ENCODE measurements at places on chromosomes 2 and 18. TPM values are rescaled to one million over a fixed set of nuclear protein-coding genes. Genes with fewer than 3 reads are reported as not detected.

The GKN1 gene
- not detected for total RNA-seq

The EHBP1 gene
- total RNA-seq, result 214 TPM

The NOL4 gene
- total RNA-seq, result not detected

The INPP1 gene
- total RNA-seq, result 16.2 TPM

The SH3RF3 gene
- 18.0 TPM for total RNA-seq

The UGT1A10 gene
- total RNA-seq, result not detected

The MTX2 gene
- total RNA-seq, result 22.0 TPM

The RAB6C gene
- not detected for total RNA-seq

The UGT1A3 gene
- total RNA-seq, result not detected

The PROC gene
- total RNA-seq, result not detected

The VWA3B gene
- total RNA-seq, result 2.5 TPM

The TFCP2L1 gene
- 0.22 TPM for total RNA-seq

The UGT1A9 gene
- not detected for total RNA-seq

DNA sequence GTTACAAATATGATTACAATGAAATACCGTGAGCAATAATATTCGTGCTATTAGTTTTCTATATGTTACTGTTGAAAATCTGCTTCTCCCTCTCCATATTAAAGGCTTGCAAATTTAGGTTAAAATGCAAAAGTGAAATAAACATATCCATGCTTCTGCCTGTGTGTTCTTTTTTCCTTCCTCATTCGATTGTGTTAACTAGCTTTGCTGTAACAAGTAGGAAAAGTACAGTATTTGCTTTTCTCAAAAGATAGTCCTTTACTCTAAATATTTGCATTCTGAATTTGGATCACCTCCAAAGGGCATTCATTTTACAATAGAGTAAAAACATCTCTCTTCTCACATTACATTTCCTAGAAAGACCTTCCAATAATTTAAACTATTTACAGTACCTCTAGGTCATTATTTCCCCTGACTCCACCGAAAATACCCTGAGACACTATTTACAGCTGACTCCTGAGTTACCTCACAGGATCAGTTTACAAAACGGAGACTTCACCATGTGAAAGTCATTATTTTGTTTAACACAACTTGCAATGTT is 835.0 kb upstream of the FANCL start:
- no peak overlapping the region for H3K27ac ChIP-seq
- no peaks in the 10 kb centered on the region for H3K27me3 ChIP-seq
- no peaks in the 10 kb centered on the region for H3K4me1 ChIP-seq
- no peaks in the 10 kb centered on the region for H3K36me3 ChIP-seq

- no peaks in the 10 kb centered on the region for H3K4me1 ChIP-seq
- H3K4me3 ChIP-seq, result no peak overlapping the region
- H3K36me3 ChIP-seq, result no peaks in the 10 kb centered on the region
- H3K27me3 ChIP-seq, result no peaks in the 10 kb centered on the region
- no peak for DNase-seq
- H3K27ac ChIP-seq, result no peak overlapping the region
These were observed 904.3 kb downstream of the LRP1B start for GRCh38 chr2:141226560-141226959.

DNA sequence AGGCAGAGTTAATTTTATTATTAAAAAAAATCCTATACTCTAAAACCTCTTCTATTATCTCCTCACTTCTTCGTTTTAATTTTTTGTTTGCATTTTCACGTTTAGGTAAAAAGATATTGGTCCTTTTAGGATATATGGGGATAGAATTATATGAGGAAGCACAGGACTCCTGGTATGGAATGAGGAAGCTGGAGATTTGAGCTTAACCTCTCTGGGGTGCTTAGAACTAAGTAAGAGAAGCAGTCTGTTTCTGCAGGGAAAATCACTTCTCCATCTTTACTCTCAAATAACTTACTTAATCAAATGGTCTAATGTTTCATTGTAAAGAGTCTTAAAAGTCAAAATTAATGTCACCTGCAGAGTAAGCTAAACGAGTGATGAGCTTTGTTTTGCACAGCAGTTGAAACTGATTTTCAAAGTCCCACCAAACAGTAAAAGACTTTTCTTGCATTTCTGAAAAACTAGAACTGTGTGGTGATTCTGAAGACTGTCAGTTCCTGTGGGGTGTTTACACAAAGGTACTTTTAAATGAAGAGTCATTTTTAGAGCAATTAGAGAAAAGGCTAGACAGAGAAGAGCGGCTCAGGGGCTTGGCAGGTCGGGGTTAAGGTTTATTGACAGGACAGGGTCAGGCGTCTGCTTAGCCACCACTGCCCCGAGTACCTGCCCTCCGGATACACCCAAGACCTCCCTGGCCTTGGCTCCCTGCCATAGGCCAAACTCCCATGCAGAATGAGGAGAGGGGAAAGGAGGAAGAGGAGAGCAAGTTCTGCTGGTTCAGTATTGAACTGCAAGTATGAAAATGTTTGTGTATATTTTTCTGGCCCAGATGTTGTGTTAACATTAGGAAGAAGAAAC is 21.6 kb downstream of the METAP1D start:
- no peaks in the 10 kb centered on the region for H3K27me3 ChIP-seq
- no peak overlapping the region for H3K4me3 ChIP-seq
- H3K36me3 ChIP-seq, result no peaks in the 10 kb centered on the region
- DNase-seq, result no peak
- peaks cover 9% of the 10 kb centered on the region for H3K4me1 ChIP-seq
- no peak overlapping the region for H3K27ac ChIP-seq

GRCh38 chr2:165624470-165624800 is 154.9 kb downstream of the CSRNP3 start:
- no peak overlapping the region for H3K4me3 ChIP-seq
- no peak for DNase-seq
- H3K36me3 ChIP-seq, result no peaks in the 10 kb centered on the region
- H3K4me1 ChIP-seq, result no peaks in the 10 kb centered on the region
- H3K27me3 ChIP-seq, result no peaks in the 10 kb centered on the region

DNA sequence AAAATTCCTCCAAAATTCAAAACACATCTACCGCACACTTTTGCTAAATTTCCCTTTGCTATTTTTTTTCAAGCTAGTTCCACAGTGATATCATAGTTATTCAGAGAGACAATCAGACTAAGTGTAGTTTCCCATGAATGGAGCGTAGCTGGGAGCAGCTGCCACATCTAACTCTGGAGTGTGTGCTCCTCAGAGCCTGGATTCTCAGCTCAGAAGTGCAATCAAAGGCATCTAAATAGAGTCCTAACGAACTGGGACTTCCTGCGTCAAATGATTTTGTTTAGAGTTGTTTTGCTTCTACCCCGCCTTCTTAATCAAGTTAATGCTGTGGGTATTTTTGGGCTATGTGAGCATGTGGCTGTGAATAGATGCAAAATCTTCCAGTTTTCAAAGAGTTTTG is 160.3 kb downstream of the TMEM18 start:
- H3K36me3 ChIP-seq, result no peaks in the 10 kb centered on the region
- no peaks in the 10 kb centered on the region for H3K4me1 ChIP-seq
- no peak for DNase-seq
- no peak overlapping the region for H3K4me3 ChIP-seq

DNA sequence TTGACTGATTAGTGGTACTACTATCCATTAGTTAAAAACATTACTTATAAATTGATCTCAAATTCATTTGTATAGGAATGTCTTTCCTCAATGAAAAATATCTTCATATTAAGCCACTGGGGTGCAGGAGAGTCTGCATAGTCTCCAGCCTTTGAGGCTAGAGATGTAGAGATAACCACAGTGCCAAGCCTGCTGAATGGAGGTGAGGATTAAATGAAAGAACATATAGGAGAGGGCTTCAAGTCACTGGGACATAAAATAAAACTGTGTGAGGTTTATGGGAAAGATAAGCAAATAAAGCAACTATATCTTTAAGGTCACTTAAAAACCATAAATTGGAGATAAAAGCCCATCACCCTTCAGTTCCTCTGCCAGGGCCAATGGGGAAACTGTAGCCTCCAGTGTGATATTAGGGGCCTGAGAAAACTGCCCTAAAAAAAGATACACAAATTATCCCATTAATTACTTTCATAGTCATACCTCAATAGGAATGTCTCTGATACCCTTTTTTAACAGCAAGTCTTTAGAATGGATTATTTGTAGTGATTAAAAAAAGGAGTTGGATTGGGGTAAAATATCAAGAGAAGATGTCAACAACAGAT is 27.6 kb downstream of the GALNT3 start:
- DNase-seq, result no peak
- H3K27me3 ChIP-seq, result no peaks in the 10 kb centered on the region
- H3K4me3 ChIP-seq, result no peak overlapping the region
- H3K36me3 ChIP-seq, result no peaks in the 10 kb centered on the region
- no peak overlapping the region for H3K27ac ChIP-seq
- H3K4me1 ChIP-seq, result no peaks in the 10 kb centered on the region

DNA sequence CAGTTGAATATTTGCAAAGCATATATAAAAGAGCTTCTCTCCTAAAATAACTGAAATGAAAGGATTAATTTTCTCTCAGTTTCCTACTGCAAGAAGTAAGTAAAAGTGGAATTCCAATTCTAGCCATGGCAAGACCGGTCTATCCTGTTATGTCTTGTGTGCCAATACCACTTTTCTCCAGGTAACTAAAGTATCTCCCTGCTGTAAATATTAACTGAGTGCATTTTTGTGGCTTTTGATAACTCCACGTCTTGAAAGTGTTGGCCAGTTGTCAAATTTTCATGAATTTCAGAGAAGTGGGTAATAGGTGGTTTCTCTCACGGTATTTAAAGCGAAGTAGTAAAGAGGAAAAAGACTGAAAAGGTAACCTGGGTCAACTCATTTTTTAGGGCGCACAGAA is 225.9 kb downstream of the NEDD4L start:
- H3K27ac ChIP-seq, result no peak overlapping the region
- no peak for DNase-seq
- H3K4me3 ChIP-seq, result no peak overlapping the region
- no peaks in the 10 kb centered on the region for H3K27me3 ChIP-seq
- no peaks in the 10 kb centered on the region for H3K36me3 ChIP-seq

DNA sequence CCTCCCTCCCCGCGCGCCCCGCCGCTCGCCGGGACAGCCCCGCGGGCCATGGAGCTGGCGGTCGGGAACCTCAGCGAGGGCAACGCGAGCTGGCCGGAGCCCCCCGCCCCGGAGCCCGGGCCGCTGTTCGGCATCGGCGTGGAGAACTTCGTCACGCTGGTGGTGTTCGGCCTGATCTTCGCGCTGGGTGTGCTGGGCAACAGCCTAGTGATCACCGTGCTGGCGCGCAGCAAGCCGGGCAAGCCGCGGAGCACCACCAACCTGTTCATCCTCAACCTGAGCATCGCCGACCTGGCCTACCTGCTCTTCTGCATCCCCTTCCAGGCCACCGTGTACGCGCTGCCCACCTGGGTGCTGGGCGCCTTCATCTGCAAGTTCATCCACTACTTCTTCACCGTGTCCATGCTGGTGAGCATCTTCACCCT is 865 bp downstream of the GALR1 start:
- H3K4me1 ChIP-seq, result no peaks in the 10 kb centered on the region
- peaks cover 57% of the 10 kb centered on the region for H3K27me3 ChIP-seq
- no peak overlapping the region for H3K27ac ChIP-seq
- H3K36me3 ChIP-seq, result no peaks in the 10 kb centered on the region

GRCh38 chr2:9206991-9207640 is 504 bp downstream of the ASAP2 start:
- peak overlapping the region; percentile 66 for H3K4me3 ChIP-seq
- H3K4me1 ChIP-seq, result peaks cover 53% of the 10 kb centered on the region
- peak overlapping the region; percentile 95 for H3K27ac ChIP-seq
- no peaks in the 10 kb centered on the region for H3K36me3 ChIP-seq

DNA sequence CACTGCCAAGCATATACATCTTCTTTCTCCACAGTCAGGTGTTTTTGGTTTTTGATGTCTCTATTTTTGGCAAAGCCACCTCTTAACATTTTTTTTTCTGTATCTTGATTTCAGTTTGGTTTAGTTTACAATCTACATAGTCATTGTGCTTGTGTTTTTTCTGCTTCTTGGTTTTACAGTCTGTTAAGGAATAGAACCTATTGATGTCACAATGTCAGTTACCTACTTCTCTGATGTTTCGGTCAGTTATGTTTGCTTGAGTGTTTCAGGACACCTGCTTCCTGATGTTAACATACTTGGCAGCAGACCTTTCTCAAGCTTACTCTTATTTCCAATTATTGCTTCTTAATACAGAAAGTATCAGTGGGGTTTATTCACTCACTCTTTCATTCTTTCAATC is 253.3 kb downstream of the SPAG16 start:
- no peaks in the 10 kb centered on the region for H3K4me1 ChIP-seq
- no peak for DNase-seq
- H3K27ac ChIP-seq, result no peak overlapping the region
- H3K27me3 ChIP-seq, result no peaks in the 10 kb centered on the region
- H3K36me3 ChIP-seq, result no peaks in the 10 kb centered on the region
- no peak overlapping the region for H3K4me3 ChIP-seq

GRCh38 chr2:20650393-20650876 is 463 bp downstream of the HS1BP3 start:
- peak overlapping the region; percentile 81 for H3K27ac ChIP-seq
- no peak for DNase-seq
- H3K4me1 ChIP-seq, result peaks cover 25% of the 10 kb centered on the region
- H3K27me3 ChIP-seq, result peaks cover 4% of the 10 kb centered on the region
- H3K4me3 ChIP-seq, result peak overlapping the region; percentile 80

DNA sequence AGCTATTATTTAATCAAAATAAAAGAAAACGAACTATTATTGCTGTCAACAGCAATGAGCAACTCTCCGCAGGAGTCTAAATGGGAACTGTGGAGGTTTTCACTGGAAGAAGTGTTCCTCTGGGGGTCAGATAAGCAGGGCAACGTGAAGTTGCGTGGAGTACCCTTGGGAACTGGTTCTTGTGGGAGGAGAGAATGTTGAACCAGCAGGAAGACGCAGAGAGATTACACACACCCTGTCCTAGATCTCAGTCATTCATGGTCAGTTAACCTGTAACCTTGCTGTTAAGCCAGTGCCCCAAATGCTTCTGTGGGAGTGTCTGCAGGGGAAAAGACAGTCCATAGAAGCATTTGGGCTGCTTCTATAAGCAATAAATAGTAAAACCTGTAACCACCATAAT is 20.4 kb upstream of the CABLES1 start:
- no peaks in the 10 kb centered on the region for H3K36me3 ChIP-seq
- H3K27me3 ChIP-seq, result no peaks in the 10 kb centered on the region
- H3K4me1 ChIP-seq, result no peaks in the 10 kb centered on the region
- no peak overlapping the region for H3K4me3 ChIP-seq

- no peak overlapping the region for H3K4me3 ChIP-seq
- no peak for DNase-seq
- H3K36me3 ChIP-seq, result no peaks in the 10 kb centered on the region
- no peak overlapping the region for H3K27ac ChIP-seq
These were observed 73.6 kb upstream of the IGFBP5 start for GRCh38 chr2:216768908-216769411.

DNA sequence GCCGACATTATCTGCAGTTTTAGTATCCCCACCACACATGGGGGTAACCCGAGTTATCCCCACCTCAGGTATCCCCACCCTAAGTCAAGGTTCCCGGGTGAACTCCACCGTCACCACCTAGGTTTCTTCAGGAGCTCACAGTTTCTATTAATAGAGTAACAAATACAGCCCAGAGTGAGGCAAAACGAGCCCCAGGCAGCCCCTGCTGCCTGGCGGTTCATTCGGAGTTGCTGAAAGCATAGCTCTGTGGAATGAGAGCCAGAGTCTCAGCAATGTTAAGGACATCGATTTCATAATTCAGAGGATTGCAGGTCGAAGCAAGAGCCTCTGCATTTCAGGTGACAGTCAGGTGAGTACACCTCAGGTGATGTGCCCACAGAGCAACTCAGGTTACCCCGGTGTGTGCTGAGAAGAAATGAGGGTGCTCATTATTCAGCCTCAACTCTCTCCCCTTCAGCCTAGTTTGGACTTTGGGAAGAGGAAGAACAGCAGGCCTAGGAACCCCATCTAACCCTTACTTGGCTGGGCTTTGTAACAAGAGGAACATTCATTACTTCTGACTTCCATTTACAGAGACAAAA is 10.7 kb downstream of the SATB2 start:
- DNase-seq, result no peak
- no peak overlapping the region for H3K27ac ChIP-seq
- no peak overlapping the region for H3K4me3 ChIP-seq
